Muscle of leg (tissue), 16 donors: ENCODE measurements at places on chromosomes 7 and 10.

DNA sequence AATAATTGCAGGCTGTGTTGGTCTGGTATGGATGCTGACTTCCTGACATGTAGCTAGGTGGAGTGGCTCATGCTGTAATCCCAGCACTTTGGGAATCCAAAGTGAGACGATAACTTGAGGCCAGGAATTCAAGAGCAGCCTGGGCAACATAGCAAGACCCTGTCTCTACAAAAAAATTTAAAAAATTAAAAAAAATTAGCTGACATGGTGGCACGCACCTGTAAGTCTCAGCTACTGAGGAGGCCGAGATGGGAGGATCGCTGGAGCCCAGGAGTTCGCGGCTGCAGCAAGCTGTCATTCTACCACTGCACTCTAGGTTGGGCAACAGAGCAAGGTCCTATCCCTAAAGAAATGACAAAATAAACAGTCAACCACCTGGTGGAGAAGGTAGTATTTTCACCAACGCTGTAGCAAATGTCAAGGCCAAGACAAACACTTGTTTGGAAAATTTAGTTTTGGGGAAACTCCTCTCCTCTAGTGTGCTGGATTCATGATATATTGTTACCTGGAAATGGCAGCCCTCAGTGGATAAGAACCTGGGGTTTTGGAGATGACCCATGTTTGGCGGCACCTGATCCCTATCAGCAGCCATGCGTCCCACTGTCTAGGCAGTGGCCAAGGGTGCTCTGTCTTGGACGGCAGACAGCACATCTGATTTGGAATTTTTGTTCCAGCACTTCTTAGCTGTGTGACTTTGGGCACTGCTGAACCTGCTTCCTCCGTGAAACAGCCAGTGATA is 29.5 kb downstream of the CUX1 start:
- no peak for DNase-seq

DNA sequence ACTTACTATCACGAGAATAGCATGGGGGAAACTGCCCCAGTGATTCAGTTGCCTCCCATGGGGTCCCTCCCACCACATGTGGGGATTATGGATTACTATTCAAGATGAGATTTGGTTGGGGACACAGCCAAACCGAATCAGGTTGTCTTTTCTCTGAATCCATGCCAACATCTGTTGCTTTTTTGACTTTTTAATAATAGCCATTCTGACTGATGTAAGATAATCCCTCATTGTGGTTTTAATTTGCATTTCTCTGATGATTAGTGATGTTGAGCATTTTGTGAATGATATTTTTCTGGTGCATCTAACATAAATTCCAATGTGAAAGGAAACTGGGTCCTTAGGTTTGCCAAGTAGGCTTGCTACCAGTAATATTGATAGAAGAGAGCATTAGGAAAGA is 69.0 kb upstream of the ARHGAP21 start:
- DNase-seq, result no peak

GRCh38 chr10:6114299-6114698 is 25.5 kb downstream of the RBM17 start:
- no peak for DNase-seq

- peak; percentile 53 for DNase-seq
These were observed 148.0 kb downstream of the RNF216 start for GRCh38 chr7:5633161-5634106.

DNA sequence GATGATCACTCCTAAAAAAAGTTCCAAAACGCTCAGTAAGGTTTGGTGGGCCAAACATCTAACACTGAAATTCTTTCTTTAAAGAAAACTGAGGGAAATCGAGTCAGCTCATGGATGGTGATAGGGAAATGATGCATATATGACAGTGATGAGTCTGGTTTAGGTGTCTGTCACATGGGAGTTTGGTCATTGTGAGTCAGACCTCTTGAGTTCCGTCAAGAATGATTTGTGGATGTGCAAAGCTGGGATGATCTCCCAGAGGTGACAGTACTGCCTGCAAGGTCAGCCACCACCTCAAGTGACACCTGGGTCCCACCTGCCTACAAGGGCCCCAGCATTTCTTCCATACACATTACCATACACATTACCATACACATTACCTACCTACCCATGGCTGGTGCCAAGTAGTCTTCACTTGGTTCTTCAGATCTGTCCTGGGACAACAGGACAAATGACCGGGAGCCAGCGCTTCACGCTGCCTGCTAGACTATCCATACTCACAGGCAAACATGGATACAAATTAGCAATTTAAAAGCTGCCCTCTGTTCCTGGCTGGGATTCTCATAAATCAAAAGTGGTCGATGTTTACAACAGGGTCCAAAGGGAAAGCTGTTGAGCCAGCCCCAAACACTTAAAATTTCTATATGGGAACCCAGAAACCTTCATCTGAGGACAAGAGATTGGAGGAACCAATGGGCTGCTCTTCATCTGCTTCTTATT is 128.4 kb downstream of the ADAM12 start:
- no peak for DNase-seq

GRCh38 chr7:82605247-82605864 is 161.8 kb upstream of the CACNA2D1 start:
- DNase-seq, result peak; percentile 22

GRCh38 chr10:129881641-129882040 is 82.4 kb downstream of the EBF3 start:
- DNase-seq, result no peak

DNA sequence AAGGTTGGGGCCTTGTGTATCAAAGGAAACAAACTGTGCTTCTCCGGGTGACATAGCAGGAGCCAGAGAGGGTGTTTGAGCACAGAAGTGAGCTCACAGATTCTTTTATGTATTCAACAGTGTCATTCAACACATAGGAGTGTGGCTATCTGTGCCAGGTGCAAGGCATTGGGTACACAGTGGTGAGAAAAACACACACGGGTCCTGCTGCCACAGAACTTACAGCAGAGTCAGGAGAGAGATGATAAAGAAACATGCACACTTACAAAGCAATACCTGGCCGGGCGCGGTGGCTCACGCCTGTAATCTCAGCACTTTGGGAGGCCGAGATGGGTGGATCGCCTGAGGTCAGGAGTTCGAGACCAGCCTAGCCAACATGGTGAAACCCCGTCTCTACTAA is 16.3 kb upstream of the ECHDC3 start:
- DNase-seq, result no peak

GRCh38 chr7:92645114-92646061 is 55.2 kb upstream of the FAM133B start:
- peak; percentile 66 for DNase-seq

DNA sequence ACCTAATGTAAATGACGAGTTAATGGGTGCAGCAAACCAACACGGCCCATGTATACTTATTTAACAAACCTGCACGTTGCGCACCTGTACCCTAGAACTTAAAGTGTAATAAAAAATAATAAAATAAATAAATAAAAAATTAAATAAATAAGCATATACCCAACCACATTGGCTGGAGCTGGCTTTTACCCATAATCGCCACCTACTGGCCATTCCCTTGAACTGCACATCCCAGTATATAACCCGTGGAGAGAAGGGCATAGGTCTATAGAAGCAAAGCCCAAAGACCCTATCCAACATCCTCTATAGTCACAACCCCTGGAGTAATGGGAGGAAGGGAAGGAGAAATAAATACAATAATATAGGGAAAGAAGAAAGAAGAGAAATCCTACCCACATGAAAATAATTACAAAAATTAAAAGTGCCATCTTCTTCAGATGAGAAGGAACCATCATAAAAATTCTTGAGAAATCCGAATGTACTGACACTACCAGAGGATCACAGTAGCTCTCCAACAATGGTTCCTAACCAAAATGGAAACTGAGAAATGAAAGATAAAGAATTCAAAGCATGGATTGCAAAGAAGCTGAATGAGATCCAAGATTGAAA is 65.6 kb downstream of the TWIST1 start:
- DNase-seq, result no peak

GRCh38 chr10:80647173-80647833 is 109.6 kb downstream of the SH2D4B start:
- DNase-seq, result no peak

- no peak for DNase-seq
These were observed 475.5 kb downstream of the NXPH1 start for GRCh38 chr7:8908889-8909288.

- no peak for DNase-seq
These were observed 675.8 kb downstream of the KCNMA1 start for GRCh38 chr10:76961841-76962240.

GRCh38 chr7:45460379-45460778 is 113.8 kb upstream of the ADCY1 start:
- DNase-seq, result no peak

DNA sequence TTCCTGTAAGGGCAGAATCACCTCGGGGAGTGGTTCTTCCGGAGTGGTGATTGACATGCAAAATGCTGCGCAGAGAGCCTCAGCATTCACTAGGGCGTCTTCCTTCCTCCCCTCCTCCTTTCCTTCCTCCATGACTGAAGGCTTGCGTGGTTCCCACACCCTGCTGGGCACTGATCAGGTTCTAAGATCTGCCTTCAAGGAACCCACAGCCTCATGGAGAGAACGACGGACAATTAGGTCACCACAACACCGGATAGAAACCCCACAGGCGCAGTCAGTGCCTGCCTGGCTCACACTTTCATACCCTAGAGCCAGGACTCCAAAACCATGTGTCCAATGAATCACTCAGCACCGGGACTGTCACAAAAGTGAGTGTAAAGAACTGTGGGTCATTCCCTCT is 131.3 kb downstream of the DPP6 start:
- no peak for DNase-seq

- peak; percentile 91 for DNase-seq
These were observed 149.8 kb upstream of the PRKCQ start for GRCh38 chr10:6729861-6730344.

DNA sequence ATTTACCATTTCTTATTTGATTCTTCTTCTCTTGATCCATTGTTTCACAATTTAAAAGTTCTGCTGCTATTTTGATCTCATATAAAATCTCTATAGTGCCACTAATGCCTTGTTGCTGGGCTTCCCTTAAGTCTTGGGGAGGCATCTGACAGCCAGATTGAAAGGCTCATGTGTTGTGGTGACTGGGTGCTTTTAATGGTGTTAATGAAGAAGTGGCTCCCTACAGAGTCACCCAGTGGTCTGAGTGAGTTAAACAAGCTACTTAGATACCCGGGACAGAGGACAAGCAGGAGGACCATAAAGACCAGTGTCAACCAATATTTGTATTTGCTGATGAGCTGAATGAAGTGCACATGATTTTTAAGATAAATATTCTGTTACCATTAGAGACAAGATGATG is 176.4 kb upstream of the HABP2 start:
- DNase-seq, result no peak

GRCh38 chr10:29315814-29316213 is 26.9 kb downstream of the LYZL1 start:
- no peak for DNase-seq

GRCh38 chr7:31705377-31705776 is 18.4 kb downstream of the PPP1R17 start:
- no peak for DNase-seq

DNA sequence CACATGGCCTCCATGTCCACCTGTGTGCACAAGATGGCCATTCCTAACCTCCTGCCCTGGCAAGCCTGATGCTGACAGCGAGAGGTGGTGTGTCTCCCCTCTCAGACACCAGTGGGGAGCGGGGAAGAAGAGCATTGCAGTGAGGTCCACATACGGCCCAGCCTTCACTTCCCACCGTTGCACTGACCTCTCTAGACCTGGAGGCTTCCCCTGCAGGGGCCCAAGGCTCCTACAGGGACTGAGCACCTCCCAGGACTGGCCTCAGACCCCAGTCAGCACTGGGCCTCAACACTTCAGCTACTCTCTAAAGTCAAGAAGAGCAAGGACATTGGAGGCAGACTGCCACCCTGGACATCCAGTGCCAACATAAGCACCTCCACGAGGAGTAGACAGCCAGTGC is 15.9 kb downstream of the STK32C start:
- DNase-seq, result no peak
